ENCODE measurements at places on chromosomes 6 and 20. TPM values are rescaled to one million over a fixed set of nuclear protein-coding genes. Genes with fewer than 3 reads are reported as not detected.
A peak's percentile ranks its signal among the peaks of the same experiment; 100 is the strongest.

PPP1R3G gene
- 1.5 TPM for total RNA-seq

RBCK1 gene
- total RNA-seq, result 53.2 TPM

GTSF1L gene
- total RNA-seq, result 0.14 TPM

MYCT1 gene
- 3.5 TPM for total RNA-seq

SDC4 gene
- 7.4 TPM for total RNA-seq

LHFPL5 gene
- not detected for total RNA-seq

RBPJL gene
- total RNA-seq, result not detected

MRAP2 gene
- total RNA-seq, result 1.6 TPM

BNIP5 gene
- total RNA-seq, result 0.14 TPM

GRCh38 chr6:49410564-49410963, 52.5 kb downstream of the MMUT start:
- no peaks in the 10 kb centered on the region for H3K4me1 ChIP-seq
- H3K27ac ChIP-seq, result no peak overlapping the region
- H3K4me3 ChIP-seq, result no peak overlapping the region
- no peak for DNase-seq
- H3K27me3 ChIP-seq, result no peaks in the 10 kb centered on the region
- H3K36me3 ChIP-seq, result no peaks in the 10 kb centered on the region

DNA sequence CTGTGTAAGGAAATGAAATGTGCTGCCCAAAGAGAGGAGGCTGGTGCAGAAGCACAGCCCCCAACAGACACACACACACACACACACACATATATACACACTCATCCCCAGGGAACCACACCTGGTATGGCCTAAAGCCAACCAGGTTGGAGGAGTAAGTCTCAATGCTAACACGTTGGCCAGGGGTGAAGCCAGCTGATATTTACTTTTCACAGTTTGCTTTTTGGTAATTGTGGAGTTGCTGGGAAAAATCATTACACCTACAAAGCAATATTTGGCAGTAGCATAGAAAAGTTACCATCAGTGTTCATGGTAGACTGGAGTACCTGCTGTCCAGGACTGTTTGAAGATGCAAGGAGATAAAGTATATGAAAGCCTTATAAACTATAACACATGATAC, 50.3 kb upstream of the NAA20 start:
- no peaks in the 10 kb centered on the region for H3K4me1 ChIP-seq
- H3K36me3 ChIP-seq, result no peaks in the 10 kb centered on the region
- H3K27me3 ChIP-seq, result no peaks in the 10 kb centered on the region
- no peak for DNase-seq
- H3K27ac ChIP-seq, result no peak overlapping the region

GRCh38 chr6:163529605-163530004, 115.1 kb downstream of the QKI start:
- H3K4me1 ChIP-seq, result no peaks in the 10 kb centered on the region
- no peak overlapping the region for H3K4me3 ChIP-seq
- H3K27me3 ChIP-seq, result no peaks in the 10 kb centered on the region
- no peaks in the 10 kb centered on the region for H3K36me3 ChIP-seq
- no peak overlapping the region for H3K27ac ChIP-seq
- no peak for DNase-seq

GRCh38 chr6:167528239-167528638, 203.4 kb downstream of the TTLL2 start:
- no peaks in the 10 kb centered on the region for H3K4me1 ChIP-seq
- no peaks in the 10 kb centered on the region for H3K36me3 ChIP-seq
- no peak for DNase-seq
- H3K27me3 ChIP-seq, result peaks cover 3% of the 10 kb centered on the region
- H3K27ac ChIP-seq, result no peak overlapping the region
- no peak overlapping the region for H3K4me3 ChIP-seq

DNA sequence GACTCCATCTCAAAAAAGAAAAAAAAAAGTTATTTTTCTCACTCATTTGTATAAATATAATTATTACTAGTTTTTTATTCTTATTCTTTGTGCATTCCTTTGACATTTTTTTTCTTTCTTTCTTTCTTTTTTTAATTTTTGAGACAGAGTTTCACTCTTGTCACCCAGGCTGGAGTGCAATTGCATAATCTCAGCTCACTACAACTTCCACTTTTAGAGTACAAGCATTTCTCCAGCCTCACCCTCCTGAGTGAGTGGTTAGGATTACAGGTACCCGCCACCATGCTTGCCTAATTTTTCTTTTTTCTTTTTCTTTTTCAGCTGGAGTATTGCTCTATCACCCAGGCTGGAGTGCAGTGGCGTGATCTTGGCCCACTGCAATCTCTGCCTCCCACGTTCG, 51.4 kb upstream of the JARID2 start:
- no peak overlapping the region for H3K4me3 ChIP-seq
- no peaks in the 10 kb centered on the region for H3K4me1 ChIP-seq
- no peaks in the 10 kb centered on the region for H3K36me3 ChIP-seq
- no peaks in the 10 kb centered on the region for H3K27me3 ChIP-seq
- H3K27ac ChIP-seq, result no peak overlapping the region

- peaks cover 17% of the 10 kb centered on the region for H3K4me1 ChIP-seq
- peaks cover 2% of the 10 kb centered on the region for H3K36me3 ChIP-seq
- no peak overlapping the region for H3K4me3 ChIP-seq
- peak; percentile 20 for DNase-seq
Observed at GRCh38 chr6:107712665-107713551, 111.2 kb downstream of the SCML4 start.

- H3K4me3 ChIP-seq, result no peak overlapping the region
- no peak for DNase-seq
- peaks cover 68% of the 10 kb centered on the region for H3K36me3 ChIP-seq
- no peak overlapping the region for H3K27ac ChIP-seq
- H3K27me3 ChIP-seq, result no peaks in the 10 kb centered on the region
Observed at GRCh38 chr6:83127976-83128375, 60.5 kb downstream of the DOP1A start.

- H3K4me3 ChIP-seq, result no peak overlapping the region
- DNase-seq, result no peak
- no peaks in the 10 kb centered on the region for H3K27me3 ChIP-seq
- peaks cover 3% of the 10 kb centered on the region for H3K36me3 ChIP-seq
- no peak overlapping the region for H3K27ac ChIP-seq
- H3K4me1 ChIP-seq, result no peaks in the 10 kb centered on the region
Observed at GRCh38 chr6:135418040-135418760, 79.3 kb downstream of the AHI1 start.

DNA sequence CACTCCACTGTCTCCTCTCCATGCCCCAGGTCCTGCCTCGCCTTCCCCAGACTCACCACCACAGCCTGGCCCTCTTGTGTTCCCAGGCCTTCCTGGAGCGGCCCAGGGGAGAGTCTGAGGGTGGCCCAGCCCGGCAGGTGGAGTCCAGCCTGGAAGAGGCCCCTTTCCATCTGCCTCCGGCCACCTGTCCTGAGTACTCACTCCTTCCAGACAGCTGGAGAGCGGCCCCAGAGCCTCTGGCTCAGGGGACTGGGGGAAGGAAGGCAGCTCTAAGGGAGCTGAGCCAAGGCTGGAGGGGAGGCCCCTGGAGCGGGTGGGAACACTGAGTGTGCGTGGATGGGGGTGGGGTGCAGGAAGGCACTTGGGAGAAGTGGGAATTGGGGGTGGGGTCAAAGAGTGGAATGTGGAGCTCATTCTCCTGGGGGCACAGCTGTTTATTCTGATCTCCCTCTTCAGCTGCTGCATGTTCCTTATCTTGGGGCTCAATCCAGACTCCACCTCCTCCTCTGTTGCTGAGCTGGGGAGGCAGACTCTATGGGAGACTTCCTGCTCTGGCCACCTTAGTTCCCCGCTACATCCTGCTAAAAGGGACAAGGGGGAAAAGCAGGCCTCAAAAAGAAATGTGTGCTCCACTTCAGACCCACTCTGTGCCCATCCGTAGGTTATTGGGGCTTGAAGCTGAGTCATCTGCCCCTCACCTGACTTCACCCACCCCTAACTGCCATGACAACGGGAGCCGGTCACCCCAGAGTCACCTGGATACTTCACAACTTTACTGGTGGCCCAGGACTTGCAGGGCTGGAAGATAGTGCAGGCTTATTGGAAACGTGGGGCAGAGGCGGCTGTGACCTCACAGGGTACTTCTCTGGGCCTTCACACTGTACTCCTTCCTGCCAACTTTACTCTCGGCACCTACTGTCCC, 19.5 kb upstream of the TAF8 start:
- peak overlapping the region; percentile 0 for H3K4me3 ChIP-seq
- peaks cover 55% of the 10 kb centered on the region for H3K36me3 ChIP-seq
- peak overlapping the region; percentile 15 for H3K27ac ChIP-seq
- no peaks in the 10 kb centered on the region for H3K27me3 ChIP-seq

DNA sequence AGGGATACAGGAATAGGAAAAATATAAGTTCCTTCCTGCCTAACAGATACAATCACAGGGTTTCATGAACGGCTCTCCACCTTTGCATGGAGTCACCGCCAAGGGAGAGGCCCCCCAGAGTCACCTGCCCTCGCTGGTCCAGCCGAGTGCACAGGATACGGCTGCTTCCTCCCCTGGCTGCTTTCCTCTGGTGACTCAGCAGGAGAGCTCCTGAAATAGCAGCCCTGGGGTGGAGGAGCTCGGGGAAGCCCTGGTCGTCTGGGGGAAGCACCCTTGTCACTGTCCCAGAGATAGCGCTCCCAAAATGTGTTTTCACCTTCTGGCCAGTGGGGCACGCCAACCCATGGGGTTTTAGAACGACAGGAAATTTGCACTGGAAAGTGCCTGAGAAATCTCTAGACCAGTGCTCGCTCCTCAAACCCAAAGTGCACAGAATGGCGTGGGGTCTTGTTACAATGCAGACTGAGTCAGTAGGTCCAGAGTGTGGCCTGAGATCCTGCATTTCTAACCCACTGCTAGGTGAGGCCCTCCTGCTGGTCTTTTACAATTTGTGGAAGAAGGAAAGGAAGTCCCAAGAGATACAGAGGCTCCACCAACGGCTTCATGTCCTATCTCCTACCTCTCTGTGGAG, 35.9 kb upstream of the FAM50B start:
- no peaks in the 10 kb centered on the region for H3K4me1 ChIP-seq
- peak; percentile 3 for DNase-seq
- no peak overlapping the region for H3K4me3 ChIP-seq
- H3K36me3 ChIP-seq, result no peaks in the 10 kb centered on the region
- H3K27me3 ChIP-seq, result no peaks in the 10 kb centered on the region

DNA sequence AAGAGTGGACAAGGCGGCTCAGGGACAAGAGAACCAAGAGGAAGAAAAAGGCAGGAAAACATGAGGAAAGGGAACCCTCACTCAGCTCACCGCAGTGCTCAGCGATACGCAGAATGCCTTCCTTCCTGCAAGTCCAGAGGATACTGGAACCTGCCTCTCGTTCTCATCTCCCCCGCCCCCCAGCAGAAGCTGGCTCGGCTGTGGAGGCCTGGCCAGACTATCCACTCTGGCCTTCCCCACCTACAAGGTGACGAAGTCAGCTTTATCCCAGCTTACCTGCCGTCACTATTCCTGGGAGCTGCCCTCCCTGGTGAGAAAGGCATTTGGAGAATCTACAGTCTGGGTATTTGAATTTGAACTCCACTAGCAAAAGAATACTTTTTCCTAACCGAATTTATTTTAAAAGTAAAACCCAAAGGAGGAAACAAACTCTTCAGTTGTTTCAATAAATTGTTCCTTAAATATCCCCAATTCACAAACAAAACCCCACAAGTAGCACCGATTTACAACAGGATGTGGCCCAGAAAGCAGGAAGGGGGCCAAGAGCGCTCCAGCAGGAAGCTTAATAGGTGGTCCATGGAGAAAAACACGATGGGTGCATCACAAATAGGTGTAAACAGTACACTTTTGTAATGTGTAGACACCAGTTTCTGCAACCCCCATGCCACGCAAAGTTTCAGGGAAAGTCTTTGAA, 2.1 kb upstream of the DIDO1 start:
- H3K27me3 ChIP-seq, result no peaks in the 10 kb centered on the region
- H3K27ac ChIP-seq, result peak overlapping the region; percentile 81

DNA sequence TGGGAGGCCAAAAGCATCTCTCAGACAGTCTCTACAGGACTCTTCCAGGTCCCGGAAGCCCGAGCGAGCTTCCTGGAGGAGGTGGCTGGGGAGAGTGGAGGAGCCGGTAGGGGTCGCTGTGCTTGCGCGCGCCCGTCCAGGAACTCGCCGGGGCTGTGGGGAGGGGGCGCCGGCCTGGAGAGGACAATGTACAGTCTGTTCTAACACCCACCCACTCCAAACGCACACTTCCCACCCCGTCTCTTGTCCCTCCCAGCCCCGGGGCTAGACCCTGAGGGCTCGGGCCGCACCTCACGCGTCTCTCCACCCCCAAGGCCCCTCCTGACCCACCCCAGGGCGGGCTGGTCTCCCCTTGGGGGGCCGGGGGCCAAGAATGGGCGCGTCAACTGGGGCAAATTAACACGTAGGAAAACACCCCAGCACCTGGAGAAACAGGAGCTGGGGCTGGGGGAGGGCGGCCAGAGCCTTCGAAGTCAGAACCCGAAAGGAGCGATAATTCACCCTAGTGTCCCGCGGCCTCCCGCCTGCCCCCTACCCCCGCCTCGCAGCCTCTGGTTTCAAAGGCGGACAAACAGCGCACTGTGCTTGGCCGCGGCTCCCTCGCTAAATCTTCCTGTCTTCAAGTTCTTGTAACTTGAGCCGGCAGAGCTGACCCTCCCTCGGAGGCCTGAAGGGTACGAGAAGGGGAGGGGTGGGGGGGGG, 103.2 kb upstream of the FOXP4 start:
- H3K27ac ChIP-seq, result no peak overlapping the region
- DNase-seq, result peak; percentile 47
- H3K4me1 ChIP-seq, result peaks cover 47% of the 10 kb centered on the region
- H3K36me3 ChIP-seq, result no peaks in the 10 kb centered on the region
- no peak overlapping the region for H3K4me3 ChIP-seq
- peaks cover 2% of the 10 kb centered on the region for H3K27me3 ChIP-seq

- H3K27me3 ChIP-seq, result no peaks in the 10 kb centered on the region
- H3K36me3 ChIP-seq, result no peaks in the 10 kb centered on the region
- peaks cover 7% of the 10 kb centered on the region for H3K4me1 ChIP-seq
- DNase-seq, result no peak
- H3K27ac ChIP-seq, result no peak overlapping the region
- H3K4me3 ChIP-seq, result no peak overlapping the region
Observed at GRCh38 chr6:36716476-36717093, 19.0 kb downstream of the RAB44 start.

DNA sequence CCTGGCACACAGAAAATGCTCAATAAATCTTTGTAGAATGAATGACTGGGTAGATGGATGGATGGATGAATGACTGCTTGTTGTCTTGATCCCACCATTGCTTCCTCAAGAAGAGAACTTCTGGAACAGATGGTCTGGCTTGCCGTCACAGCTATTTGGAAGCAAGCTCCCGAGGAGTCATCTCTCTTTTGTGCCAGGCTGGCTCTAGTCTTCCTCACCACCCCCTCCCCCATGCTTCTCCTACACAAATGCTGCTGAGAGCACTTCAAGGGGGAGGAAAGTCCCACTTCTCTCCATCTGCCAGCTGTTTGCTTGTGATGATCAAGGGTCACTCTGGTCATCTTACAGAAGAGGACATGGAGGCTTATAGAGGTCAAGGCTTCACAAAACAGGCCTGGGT, 11.6 kb upstream of the KCNG1 start:
- H3K36me3 ChIP-seq, result no peaks in the 10 kb centered on the region
- no peak overlapping the region for H3K4me3 ChIP-seq
- H3K27ac ChIP-seq, result no peak overlapping the region
- DNase-seq, result no peak

GRCh38 chr6:159992366-159992765, 23.5 kb downstream of the IGF2R start:
- H3K27ac ChIP-seq, result no peak overlapping the region
- H3K36me3 ChIP-seq, result peaks cover 20% of the 10 kb centered on the region
- peaks cover 26% of the 10 kb centered on the region for H3K4me1 ChIP-seq
- H3K4me3 ChIP-seq, result no peak overlapping the region
- DNase-seq, result no peak
